ENCODE measurements at places on chromosomes 2 and 18.

- DNase-seq, result peak; percentile 15
These were observed 637.2 kb upstream of the ZEB2 start for GRCh38 chr2:145157036-145157675.

DNA sequence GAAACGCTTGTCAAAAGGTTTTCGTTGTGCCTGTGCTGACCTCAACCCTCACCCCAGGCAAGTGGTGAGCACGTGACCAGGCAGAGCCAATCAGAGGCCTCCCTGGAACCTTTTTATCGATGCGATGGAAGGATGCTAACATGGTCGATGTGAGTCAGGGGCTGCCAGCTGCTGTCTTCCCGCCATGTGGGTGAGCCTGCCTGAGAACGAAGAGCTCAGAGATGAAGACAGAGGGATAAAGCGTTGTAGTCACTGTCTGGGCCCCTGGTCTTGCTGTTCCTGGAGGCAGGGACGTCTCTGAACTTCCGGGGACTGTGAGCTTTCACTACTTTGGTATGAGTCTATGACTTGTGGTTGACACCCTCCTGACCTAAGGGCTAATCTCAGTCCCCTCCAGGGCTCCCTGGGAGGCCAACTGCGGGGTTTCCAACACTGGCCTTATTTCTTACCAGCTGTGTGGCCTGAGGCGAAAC, 18.6 kb downstream of the DNMT3A start:
- DNase-seq, result peak; percentile 46

DNA sequence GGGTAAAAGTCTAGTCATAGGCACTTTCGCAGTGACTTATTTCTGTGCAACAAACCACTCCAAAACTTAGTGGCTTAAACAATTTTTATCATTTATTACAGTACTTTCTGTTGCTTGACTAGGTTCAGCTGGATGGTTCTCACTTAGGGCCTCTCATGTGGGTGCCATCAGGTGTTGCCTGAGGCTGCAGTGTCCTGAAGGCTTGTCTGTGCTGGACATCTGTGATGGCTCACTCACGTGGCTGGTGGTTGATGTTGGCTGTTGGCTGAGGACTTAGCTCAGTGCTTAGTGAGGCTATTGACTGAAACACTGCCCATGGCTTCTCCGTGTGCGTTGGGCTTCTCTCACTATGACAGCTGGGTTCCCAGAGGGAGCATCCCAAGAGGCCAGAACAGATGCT, 81.4 kb upstream of the GCFC2 start:
- DNase-seq, result no peak

GRCh38 chr2:237194906-237195305, 109.2 kb downstream of the COPS8 start:
- DNase-seq, result no peak

DNA sequence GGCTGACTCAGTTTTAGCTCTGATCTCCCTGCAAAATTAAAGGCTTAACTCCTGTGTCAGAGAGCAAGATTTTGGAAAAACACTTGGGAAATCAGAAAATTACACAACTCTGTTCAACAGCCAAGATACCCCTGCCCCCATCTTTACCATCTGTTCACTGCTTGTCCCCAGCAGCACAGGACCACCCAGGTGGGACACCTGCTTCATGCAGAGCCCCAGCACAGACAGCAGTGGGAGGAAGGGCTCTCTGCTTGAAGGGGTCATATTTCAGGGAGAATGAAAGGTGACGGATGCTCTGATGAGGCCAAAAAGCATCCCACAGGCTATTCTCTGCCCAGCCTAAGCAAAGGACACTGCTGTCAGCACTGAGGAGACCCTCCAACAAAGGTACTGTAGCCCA, 584.6 kb upstream of the KLHL29 start:
- no peak for DNase-seq

DNA sequence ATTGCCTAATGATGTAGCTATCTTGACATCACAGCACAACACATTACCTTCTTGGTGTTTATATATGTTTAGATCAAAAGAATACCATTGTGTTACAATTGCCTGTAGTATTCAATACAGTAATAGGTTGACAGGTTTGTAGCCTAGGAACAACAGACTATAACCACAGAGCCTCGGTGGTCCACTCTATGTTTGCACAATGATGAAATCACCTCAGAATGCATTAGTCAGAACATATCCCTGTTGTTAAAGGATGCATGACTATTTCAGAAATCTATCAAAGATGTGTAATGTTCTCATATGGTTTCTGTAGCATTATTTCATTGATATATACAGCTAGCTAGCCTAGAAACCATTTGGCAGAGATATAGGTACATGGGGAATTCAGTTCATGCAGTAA, 8.9 kb downstream of the METTL5 start:
- peak; percentile 93 for DNase-seq

DNA sequence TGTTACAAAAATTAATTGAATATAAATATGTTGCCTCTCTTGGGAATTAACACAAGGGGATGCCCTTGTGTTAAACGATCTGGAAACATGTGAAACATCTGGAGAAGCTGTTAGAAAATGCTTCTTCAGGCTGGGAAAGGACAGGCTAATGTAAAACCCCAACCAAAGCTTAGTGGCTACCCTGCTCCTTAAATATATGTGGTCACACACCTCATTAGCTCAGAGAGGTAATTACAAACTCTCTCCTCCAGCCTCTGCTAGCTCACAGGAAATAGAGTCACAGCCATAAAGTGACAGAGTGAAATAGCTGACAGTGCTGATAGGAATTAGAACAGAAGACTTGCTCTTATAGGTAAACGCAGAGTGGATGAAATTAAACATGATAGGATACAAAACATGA, 155.9 kb downstream of the RAB3GAP1 start:
- DNase-seq, result no peak

DNA sequence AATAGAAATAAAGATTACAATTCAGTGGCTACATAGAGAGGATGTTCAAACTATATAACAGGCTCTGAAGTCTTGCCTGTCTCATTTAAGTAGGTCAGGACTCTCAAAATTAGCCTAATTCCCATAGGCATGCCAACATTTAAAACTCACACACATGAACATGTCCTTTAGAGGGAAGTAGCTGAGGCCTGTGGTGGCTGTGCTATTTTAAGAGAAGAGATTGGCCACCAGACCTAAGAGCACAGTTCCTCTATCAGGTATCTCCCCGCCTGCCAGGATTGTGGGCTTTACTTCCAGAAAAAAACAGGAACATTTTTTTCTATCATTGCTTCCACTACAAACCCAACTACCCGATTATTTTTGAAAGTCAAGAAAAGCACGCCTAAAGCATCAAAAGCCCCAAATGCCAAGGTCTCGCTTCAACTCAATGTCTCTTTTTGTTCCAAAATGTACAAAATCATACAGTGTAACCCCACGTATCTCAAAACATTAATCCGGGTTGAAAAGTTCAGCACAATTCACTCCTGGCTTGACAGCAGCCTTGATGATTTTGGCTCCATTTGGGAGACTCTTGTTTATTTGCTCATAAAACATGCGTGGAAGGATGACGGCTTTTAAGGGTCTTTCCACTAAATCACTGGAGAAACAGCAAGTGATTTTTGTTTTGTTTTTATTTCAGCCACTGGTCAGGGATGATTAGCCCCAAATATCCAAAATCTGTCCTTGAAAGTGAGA, 15.3 kb downstream of the FHL2 start:
- DNase-seq, result no peak

DNA sequence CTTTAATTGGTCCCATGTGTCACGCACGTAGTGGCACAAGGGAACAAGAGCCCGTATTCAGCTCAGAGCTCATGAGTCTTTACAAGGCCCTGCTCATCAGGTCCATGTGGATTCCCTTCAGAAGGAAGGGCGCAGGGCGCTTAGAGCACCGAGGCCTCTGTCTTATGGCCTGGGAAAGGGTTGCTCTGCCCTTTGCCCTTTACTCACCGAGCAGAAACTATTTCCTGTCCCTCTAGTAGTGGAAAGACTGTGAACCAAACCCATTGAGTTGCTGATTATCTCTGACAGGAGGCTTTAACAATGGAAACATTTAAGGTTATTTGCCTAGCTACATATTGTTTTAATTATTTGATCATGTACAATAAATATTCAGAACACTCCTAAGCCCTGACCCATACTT, 102.0 kb upstream of the ACAA2 start:
- DNase-seq, result no peak

DNA sequence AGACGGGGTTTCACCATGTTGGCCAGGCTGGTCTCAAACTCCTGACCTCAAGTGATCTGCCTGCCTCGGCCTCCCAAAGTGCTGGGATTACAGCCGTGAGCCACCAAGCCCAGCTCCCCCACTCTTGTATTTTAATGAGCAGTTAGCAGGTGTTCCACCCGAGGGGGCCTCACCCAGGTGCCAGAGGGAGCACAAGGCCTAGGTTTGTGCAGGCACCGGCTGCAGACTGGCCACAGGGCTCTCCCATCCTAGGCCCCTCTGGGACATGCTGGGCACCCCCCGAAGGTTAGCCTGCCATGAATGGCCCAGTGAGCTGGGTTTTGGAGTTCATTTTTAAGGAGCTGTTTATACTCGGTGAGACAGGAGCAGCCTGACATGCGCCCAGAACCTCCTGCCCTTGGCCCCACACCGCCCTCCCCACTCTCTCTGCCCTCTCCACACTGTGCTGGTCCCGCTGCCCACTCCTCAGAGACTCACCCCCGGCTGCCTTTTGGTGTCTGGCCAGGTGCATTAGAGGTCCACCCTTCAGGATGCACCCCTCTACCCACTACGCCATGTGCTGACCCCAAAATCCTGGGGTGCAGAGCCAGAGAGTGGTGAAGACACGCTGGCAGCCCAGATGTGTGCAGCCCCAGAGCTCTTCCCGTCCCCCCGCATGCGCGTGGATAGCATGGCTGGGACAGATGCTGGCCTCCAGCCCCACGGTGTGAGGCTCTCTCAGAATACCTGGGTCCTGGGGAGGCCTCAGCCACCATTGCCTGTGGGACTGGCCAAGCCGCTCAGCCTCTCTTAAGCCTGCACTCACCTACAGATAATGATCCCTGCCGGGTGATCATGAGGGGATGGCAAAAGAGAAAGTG, 11.2 kb upstream of the KLF11 start:
- DNase-seq, result no peak

Measured in fibroblast of skin of back (primary cell).